ENCODE measurements at places on chromosomes 2 and 18.

- peak; percentile 11 for DNase-seq
Observed at GRCh38 chr2:108927936-108928659, 60.9 kb downstream of the EDAR start.

GRCh38 chr2:37870829-37871228, 54.3 kb upstream of the RMDN2 start:
- DNase-seq, result no peak

DNA sequence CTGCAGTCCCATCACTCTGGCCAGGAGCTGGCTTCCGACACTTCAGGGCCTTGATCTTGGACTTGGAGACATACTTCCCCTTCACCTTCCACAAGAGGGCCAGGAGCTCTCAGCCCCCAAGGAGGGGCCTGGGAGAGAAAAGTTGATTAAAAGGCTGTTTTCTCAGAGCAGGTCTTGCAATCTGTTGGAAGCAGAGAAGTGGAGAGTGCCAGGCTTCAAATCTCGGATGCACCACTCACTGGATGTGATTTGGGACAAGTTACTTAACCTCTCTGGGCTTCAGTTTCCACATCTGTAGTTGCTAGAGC, 255.3 kb downstream of the CYP26B1 start:
- DNase-seq, result no peak

DNA sequence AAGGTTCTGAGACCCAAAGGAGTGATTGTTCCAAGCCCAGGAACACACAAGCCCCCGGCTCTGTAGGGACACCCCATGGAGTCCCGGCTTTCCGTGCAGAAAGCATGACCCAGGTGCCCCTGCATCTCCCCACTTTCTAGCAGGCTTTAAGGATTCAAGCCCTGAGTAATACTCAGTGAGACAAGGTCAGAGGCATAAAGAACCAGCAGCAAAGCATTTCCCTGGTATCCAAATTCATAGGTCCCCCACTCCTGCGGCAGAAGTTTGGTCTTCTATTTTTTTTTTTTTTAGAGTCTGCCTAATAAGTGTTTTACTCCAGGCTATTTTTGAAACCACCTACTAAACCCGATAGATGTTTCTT, 16.3 kb downstream of the TSHZ1 start:
- DNase-seq, result no peak

DNA sequence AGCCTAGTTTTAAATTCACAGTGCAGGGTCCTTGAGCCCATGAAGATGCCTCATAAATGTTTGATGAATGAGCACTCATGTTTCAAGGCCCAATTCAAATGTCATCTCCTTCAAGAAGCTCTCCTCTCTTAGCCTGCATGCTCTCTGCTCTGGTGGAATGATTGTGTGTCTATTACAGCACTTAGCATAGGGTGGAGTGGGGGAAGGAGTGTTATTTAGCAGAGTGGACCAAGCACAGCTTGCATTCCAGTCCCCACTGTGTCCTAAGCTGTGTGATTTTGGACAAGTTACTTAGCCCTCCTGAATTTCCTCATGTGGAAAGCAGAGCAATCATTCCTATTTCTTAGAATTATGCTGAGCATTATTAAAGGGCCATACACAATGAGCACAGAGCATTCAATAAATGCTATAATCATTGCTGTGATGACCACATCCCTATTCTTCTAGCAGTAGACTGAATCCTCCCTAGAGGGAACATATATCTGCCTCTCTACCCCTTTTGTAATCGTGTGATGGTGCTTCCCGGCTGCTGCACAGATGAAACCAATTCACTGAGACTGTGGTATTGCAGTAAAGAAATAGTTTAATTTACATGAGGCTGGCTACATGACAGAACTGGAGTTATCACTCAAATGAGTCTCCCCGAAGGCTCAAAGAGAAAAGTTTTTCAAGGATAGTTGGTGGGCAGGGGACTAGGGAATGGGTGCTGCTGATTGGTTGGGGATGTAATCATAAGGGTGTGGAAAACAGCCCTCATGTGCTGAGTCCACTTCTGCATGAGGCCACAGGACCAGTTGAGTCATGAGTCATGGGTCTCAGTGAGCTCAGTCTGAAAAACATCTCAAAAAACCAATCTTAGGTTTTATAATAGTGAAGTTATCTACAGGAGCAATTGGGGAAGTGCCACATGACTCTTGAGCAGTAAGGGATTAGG, 173.4 kb upstream of the NDUFV2 start:
- no peak for DNase-seq

DNA sequence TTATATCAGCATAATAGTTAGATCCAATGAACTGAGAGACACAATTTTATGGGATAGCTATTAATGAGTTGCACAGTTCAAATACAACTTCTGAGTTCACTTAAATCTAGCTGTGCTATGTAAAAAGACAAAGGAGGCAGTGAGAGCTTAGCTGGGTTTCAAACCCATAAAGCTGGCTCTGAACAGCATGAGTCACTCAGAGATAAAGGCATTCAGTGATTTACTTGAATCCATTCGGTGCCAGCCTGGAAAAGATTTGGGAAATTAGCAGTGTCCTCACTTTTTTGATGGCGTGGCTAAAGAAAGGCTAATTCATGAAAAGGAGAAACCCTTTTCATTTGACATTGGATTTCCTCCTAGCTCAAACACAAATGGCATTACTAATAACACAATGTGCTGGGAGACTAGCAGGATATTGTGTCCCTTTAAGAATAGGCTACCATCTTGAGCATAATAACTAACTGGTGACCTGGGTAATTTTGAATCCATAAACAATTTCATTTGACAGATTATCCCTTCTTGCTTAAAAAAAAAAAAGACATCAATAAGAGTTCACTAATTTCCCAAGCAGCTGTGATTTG, 98.4 kb upstream of the NEUROD1 start:
- no peak for DNase-seq

DNA sequence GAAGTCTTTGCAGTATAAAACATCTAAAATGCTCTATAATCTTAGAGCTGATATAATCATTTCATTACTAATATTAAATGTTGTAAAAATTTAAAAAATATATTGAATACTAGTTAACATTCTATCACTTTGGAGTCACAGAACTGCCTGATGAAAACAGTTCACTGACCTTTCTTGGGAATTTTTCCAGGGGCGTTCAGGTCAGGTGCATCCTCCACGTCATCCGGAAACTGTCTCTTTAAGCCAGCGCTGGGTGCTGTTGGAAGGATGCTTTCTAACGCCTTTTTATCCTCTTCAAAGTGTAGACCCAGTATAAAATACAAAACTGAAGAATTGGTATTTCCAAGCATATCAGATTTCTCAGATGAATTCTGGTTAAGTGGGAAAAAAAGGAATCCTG, 22.8 kb downstream of the LONRF2 start:
- DNase-seq, result no peak

- DNase-seq, result no peak
Observed at GRCh38 chr2:85230679-85231467, 96.9 kb downstream of the TGOLN2 start.

DNA sequence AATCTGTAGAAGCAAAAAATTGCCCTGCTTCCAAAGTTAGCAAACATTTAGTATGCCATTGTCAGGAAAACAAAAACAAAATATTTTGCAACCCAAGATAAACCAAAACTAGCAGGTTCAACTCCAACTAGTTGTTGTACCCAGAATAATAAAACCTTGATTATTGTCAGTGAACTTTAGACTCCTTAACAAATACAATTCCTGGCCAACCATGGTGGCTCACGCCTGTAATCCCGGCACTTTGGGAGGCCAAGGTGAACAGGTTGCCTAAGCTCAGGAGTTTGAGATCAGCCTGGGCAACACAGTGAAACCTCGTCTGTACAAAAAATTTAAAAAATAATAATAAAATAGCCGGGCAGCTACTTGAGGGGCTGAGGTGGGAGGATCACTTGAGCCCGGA, 87.5 kb upstream of the MSH2 start:
- DNase-seq, result no peak

DNA sequence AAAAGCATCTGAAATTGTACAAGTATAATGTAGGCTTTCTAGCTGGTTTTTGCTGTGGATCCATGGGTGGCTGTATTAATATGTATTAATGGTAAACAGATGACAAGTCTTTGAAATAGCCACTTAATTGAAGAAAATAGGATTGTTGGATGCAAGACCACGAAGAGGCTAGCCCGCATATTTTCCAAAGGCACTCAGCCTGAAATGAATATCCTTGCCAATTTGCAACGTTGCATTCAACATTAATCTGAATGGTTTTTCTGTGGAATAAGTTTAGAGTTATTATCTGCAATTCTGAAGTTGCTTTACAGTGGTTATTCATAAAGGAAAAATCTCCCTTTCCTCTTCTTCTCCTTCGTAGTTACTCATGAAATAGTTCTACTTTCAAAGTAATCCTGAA, 86.2 kb upstream of the SPATS2L start:
- DNase-seq, result no peak

- DNase-seq, result no peak
Observed at GRCh38 chr2:48116497-48116896, 210.2 kb upstream of the FBXO11 start.

- DNase-seq, result no peak
Observed at GRCh38 chr2:190653931-190654330, 5.0 kb downstream of the NAB1 start.

- DNase-seq, result no peak
Observed at GRCh38 chr18:7205346-7205745, 25.5 kb upstream of the LRRC30 start.

DNA sequence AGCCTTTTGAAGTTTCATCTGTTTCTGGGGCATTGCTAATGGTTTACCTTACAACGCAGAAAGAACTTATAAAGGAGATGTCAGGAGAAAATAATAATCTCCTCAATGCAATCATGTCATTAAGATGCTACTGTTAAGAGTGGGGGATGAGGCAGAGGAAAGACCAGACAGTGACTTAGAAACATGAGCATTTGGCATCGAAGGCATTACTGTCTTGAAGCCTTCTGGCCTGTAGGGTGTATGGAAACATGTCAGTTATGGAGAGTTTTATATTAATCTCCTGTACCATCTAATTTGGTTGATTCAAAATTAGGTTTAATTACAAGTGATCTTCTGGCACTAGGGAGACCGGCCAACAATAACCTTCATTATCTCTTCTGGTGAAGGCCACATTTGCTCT, 32.5 kb downstream of the CDC42EP3 start:
- DNase-seq, result no peak

GRCh38 chr2:43467891-43468290, 127.9 kb downstream of the THADA start:
- peak; percentile 51 for DNase-seq

DNA sequence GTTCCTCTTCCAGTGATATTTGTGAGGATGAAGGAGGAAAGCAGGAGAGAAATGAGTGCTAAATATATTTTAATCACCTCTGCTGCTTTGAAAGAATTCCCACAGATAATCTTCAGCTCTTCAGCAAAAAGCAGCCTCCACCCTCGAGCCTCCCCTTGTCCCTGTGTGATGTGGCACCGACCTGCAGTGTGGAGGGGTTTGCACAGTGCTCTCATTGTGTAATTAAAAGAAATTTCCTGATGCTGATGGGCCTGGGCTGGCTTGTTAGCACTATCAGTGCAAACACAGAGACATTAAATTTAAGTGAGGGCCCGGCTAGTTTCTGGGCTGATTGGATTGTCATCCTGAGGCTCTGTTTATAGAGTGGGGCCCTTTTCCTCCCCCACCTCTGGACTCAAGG, 53.4 kb downstream of the KIF5C start:
- no peak for DNase-seq

GRCh38 chr2:133579274-133579673, 11.0 kb upstream of the NCKAP5 start:
- DNase-seq, result peak; percentile 57

DNA sequence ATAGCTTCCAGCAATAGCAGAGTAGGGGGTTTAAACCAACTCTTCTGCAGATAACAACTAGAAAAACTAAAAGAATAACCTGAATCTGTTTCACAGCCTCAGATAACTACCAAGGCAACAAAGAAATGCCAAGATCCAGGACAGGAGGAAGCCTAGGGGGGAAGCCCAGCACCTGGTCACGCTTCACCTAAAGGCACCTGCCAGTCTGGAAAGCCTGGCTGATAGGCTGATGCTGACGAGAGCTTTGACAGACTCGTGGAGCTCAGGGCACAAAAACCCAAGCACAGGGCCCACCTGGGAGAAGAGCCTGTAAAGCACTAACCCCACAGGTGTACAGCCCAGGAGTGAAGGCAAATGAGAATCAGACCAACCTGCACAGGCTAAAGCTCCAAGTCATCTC, 22.6 kb downstream of the EIPR1 start:
- DNase-seq, result no peak

DNA sequence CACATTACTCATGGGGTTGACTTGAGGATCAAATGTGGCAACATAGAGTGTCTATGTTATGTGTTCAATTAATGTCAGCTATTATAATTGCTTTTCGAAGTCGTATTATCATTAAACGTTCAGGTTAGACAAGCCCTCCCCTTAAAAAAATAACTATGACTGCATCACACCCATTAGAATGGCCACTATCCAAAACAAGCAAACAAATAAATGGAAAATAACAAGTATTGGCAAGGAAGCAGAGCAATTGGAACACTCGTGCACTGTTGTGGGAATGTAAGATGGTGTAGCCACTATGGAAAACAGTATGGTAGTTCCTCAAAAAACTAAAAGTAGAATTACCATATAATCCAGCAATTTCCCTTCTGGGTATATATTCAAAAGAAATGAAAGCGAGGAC, 10.0 kb upstream of the CTIF start:
- DNase-seq, result no peak

DNA sequence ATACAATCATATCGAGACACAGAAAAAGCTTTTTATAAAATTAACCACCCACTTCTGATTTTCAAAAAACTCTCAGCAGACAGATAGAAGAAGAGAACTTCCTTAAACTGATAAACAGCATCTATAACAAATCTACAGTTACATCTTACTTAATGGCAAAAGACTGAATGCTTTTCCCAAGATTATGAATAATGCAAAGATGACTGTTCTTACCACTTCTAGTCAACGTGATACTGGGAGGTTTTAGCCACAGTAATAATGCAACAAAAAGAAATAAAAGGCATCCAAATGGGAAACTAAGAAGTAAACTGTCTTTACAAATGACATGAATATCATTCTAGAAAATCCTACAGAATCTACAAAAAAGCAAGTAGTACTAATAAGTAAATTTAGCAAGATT, 58.0 kb upstream of the TMEM247 start:
- no peak for DNase-seq

DNA sequence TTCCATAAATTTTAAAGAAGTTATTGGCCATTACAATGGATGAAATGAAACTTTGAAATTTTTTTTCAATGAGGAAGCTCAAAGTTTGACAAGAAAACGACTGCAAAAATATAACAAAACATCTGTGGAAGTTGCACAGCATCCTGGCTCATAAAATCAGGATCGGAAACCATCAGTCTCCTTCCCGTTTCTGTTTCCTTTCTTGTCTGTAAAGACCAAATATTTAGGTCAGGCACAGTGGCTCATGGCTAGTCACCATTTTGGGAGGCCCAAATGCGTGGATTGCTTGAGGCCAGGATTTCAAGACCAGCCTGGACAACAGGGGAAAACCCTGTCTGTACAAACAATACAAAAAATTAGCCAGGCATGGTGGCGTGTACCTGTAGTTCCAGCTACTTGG, 27.6 kb upstream of the SSB start:
- no peak for DNase-seq

GRCh38 chr2:12162269-12163247, 416.1 kb downstream of the LPIN1 start:
- no peak for DNase-seq
